Fibroblast of skin of abdomen (primary cell): ENCODE measurements at places on chromosomes 2 and 18.

DNA sequence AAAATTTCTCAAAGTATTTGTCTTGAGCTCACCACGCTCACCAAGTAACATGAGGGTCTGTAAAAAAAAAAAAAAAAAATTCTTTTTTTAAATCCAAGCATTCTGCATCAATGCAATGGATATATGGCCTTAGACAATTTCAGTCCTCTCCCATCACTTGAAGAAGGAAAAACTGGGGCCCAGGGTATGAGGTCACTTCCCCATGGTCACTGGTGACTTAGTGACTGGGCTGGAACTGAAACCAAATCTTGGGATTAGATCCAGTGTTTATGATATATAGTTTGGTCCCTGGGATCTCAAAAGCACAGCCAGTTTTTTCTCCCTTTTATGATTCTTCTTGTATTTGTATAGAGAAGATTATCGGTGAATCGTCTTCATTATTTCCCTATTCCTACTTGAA, 477.9 kb upstream of the TNP1 start:
- DNase-seq = no peak

DNA sequence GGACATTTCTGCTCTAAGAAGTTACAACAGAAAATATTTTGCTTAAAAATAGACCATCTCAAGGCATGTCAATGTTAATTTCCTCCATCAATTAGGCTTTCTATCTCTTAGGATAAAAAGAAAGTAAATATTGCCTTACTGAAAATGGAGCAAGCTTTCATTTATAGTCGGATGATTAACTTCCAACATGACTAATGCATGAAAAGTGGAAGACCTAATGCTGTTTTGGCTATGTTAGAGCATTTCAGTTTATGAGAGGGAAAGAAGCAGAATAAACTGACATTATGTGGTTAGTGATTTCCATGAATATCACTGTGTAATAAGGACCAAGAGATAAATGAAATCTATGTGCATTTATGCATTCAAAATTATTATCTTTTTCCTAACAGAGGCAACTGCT, 475.2 kb upstream of the UBE2E3 start:
- peak; percentile 24 for DNase-seq

GRCh38 chr2:223469270-223470046, 132.7 kb downstream of the SCG2 start:
- DNase-seq = peak; percentile 57

GRCh38 chr2:16069933-16070647, 129.7 kb downstream of the MYCN start:
- no peak for DNase-seq

DNA sequence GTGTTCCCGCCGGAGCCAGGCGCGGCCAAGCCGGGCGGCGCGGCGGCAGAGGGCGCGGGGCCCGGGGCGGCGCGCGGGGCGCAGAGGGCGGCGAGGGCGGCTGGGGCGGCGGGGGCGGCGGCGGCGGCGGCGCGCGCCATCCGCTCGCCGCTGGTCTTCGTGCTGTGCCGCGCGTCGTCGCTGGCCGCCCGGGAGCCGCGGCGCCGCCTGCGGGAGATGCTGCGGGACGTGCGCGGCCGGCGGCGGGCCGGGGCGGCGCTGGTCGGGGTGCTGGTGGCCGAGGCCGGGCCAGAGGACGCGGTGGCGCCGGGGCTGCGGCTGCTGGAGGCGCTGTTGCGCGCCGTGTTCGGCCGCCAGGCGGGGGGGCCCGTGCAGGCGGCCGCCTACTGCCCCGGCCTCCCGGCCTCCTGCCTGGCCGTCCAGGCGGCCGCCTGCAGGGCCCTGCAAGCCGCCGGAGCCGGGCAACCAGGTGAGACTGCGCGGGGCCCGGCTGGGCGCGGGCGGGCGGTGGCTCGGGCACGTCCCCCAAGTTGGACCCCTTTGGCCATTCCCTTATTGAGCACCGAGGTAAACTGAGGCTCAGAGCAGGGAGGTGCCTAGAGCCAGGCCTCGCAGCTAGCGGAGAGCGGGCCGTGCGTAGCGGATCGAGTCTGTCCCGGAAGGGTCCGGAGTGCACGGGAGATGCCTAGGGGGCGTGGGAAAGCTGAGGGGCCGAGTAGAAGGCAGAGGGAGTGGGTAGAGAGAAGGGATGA, 584 bp downstream of the C2orf72 start:
- DNase-seq = no peak

- no peak for DNase-seq
Observed at GRCh38 chr18:48555465-48555995, 16.7 kb downstream of the CTIF start.

DNA sequence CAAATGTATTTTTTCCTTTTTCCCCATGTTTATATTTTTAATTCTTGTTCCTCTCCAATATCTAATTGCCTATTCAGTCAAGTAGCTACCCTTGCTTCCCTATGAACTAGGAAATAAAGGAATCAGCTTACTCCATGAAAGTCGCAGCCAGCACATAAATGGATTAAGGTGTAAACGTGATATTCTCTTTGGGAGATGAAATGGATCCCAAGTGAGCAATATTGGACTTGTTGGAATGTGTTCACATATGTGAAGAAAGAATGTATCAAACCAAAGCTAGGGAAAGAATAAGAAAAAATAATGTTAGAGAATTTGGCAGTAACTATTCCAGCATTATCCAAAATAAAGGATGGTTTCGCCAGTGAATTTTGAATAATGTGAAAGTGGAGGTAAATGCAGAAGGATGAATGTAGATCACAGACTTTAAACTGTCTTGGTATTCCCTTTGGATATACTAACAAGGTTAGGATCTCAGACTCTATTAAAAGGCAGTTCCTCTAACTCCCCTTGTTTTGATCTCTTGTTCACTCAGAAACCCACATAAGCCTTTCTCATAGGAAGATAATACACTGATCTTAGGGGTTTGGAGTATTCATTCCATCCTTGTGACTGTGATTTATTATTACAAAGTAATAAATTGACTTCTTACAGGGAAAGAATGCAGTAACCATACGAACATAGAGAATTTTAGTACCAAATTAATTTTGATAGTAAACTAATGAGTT, 208.1 kb downstream of the BABAM2 start:
- peak; percentile 43 for DNase-seq

GRCh38 chr2:19111354-19111753, 247.1 kb downstream of the OSR1 start:
- peak; percentile 33 for DNase-seq

DNA sequence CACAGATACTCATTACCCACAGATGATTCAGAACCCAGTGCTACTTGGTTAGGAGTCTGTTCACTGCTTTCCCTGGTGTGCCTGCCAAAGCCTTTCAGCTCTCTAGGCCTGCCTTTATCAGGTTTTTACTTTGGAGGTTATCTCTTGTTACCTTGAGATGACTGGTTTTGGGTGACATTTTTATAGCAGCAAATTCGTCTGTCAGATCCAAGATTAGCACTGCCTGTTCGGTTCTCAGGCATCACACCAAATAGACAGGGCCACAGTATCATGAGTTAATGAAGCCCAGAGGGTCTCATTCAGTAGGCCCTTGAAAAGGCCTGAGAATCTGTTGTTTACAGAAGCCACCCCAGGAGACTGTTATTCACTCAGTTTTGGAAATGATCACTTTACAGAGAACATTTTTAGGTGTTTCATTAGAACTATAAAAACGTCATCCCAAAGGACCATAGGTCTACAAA, 121.2 kb downstream of the OSBPL6 start:
- no peak for DNase-seq

GRCh38 chr18:79848579-79849327, 51.0 kb downstream of the KCNG2 start:
- DNase-seq = no peak

DNA sequence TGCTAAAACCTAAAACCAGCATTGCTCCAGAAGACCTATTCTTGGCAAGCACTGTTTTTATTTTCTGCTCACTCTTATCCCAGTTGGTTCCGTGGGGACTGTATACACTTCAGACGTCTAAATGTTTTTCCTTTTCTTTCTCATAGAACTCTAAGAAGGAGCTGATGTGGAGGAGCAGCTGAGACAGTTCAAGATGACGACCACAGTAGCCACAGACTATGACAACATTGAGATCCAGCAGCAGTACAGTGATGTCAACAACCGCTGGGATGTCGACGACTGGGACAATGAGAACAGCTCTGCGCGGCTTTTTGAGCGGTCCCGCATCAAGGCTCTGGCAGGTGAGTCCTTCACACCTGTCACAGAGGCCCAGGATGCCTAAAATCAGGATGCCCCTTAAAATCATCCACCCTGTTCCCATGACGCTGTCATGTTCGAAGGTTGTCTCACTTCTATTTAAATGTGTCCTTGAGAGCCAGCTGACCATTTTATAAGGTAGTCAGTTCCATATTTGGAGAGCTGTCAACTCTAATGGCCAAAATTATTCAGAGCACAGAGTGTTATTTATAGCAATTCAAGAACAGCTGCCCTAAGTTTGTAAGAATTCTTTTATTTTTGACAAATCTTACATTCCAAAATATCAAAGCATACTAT, 70.2 kb downstream of the SPTBN1 start:
- no peak for DNase-seq

DNA sequence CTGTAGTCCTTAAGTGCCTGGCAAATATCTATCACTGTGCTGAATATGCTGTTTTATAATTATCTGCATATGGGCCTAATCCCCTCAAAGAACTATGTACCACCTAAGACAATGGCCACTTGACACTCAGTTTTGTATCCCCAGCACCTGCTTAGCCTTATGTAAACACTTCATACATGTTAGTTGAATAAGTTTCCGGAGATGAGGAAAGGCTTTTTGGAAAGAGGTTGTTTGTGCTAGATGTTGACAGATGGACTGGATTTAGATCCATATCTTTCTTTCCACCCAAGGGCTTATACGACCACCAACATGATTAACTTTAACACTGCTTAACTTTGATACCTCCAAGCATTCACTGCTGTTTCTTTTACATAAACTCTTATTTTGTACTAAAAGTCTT, 63.3 kb downstream of the FAM228A start:
- DNase-seq = no peak

GRCh38 chr2:31764169-31764568, 183.4 kb upstream of the SRD5A2 start:
- no peak for DNase-seq

DNA sequence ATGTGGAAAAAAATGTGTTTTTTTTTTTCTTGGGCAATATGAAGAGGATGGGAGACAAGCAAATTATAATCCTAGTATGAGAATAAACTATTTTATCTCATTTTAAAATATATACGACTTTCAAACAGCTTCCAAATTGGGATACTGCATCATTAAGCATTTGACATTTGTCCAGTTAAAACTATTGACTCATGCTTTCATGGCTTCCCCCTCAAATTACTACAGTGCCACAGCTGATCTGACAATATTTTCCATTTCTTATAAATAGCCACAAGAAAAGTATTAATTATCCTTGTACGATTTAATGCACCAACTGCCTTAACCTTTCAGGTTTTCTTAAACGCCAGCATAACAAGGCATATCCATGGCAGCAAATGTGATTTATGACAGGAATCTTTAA, 1134.8 kb upstream of the ZEB2 start:
- DNase-seq = no peak

DNA sequence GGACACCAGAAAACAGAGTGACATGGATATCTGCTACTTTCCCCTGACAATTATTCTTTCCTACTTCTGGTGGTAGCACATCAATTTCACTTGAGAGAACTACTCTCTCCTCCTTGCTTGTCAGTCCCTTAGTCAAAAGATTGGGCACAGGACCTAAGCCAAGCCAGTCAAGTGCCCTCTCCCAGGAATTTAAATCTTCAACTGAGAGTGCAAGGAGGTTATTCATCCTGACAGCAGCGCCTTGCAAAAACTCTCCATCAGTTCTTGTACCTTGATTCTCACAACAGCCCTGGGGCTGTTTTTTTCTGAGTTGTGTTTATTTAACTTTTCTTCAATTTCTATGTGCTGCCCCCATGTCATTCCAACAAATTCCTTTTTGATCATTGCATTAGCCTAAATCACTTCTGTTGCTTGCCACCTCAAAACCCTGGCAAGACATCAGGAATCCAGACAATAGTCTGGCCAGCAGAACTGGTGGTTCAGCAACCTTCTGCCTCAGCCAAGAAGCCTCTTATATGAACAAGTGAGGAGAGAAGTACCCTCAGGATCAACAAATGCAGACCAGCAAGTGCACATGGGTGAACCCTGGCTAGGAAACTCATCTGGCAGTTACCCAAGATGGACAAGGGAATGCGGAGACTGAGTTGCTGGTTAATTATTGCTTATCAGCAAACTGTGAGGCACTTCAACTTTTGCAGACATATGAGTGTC, 19.4 kb downstream of the COL4A3 start:
- DNase-seq = no peak

DNA sequence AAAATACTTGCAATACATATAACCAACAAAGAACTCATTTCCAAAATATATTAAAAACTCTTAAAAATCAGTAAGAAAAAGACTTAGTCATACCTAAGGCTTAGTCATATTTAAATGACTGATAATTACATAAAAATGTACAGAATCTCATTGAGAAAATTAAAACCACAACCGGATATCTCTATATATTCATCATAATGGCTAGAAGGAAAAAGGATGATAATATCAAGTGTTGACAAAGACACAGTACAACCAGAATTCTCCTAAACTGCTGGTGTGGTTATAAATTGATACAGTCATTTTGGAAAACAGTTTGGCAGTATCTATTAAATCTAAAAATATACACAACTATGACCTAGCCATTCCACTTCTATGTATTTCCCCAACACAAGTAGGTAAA, 27.1 kb upstream of the IHH start:
- DNase-seq = peak; percentile 8

- no peak for DNase-seq
Observed at GRCh38 chr2:29307519-29307918, 192.3 kb downstream of the CLIP4 start.

DNA sequence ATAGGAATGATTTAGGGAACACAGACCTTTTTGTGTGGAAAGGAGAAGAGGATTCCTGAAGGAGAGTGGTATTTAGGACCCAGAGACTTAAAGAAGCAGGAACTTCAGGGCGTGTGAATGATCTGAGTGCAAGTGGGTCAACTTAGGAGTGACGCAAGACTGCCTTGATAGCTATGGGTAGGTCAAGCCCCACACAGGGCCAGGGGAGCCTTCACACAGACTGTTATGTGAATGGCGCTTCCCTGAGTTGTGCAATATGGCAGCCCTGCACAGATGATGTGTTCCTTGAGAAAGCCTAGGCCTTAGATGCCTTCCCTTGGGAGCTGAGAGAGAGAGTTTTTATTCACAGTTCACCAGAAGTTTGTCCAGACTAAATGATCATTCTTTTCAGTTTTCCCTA, 47.1 kb upstream of the IGFBP5 start:
- no peak for DNase-seq

- peak; percentile 13 for DNase-seq
Observed at GRCh38 chr2:212998626-212999359, 152.6 kb downstream of the IKZF2 start.

GRCh38 chr18:50096766-50097435, 98.0 kb downstream of the MYO5B start:
- DNase-seq = no peak
